Stimulated activated CD4-positive, alpha-beta T cell treated with anti-CD3 and anti-CD28 coated beads, Interleukin-1b, Interleukin-23, amount 100 ng/mL, for 1 hour (primary cell): ENCODE measurements at places on chromosomes 16 and 17.

DNA sequence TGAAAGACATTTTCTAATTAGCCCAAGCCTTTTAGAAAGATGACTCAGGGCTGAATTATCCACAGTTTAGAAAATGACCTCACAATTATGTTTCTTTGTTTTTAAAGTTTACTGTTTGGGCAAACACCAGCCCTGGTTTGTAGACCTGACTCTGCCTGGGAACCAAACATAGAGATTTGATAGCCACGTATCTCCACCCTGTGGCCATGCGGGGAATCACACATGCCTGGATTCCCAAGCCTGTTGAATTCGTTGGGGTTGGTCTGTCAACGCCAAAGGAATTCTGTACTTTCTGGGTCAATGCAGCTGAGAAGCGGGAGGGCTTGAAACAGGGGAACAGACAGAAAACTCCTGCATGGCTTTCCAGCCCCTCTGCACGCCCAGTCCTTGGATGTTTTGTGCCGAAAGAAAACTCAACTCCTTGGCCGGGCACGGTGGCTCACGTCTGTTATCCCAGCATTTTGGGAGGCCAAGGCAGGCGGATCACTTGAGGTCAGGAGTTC is 26.9 kb downstream of the CD300A start:
- peak; percentile 23 for DNase-seq

DNA sequence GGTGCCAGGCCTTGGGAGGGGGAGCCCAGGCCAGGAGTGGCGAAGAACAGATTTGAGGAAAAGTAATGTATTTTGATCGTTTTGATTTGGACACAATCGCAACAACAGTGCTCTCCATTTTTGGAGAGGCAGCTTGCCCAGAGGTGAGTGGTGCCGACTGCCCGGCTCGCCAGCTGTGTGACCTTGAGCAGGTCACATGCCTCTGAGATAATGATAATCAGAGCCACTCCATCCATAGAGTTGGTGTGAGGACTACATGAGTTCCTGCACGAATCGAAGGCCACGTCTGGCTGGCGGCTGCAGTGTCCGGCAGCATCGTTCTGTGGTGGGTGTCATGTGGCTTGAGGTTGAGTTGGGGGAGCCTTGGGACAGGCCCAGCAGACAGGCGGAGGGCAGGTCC is 20.7 kb downstream of the LLGL2 start:
- no peak for DNase-seq

GRCh38 chr16:16988963-16989362 is 481.8 kb downstream of the XYLT1 start:
- DNase-seq = no peak

DNA sequence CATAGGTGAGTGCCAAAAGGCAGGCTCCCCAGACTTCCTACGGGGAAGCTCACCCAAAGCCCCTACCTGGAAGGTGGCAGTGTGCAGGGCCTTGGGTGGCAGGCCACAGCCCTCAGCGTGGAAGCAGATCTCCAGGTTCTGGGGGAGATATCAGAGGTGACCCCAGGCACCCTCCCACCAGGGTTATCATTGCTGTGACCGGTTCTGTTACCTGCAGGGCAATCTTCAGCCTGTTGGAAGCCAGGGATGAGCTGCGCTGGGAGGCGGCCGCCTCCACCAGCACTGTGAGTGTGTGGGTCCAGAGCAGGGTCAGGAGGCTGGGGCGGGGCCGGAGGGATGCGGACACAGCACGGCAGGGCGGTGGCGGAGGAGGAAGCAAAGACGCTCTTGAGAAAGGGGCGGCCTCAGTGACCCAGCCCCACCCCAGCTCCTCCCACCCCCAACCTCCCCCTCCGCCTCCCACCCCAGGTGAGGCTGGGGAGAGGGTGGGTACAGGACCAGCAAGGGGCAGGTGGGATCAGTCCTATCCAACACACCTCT is 13.1 kb downstream of the UNC13D start:
- DNase-seq = no peak

GRCh38 chr17:21539146-21539545 is 153.2 kb upstream of the KCNJ18 start:
- DNase-seq = no peak

GRCh38 chr16:56600398-56600999 is 7.9 kb upstream of the MT2A start:
- no peak for DNase-seq

DNA sequence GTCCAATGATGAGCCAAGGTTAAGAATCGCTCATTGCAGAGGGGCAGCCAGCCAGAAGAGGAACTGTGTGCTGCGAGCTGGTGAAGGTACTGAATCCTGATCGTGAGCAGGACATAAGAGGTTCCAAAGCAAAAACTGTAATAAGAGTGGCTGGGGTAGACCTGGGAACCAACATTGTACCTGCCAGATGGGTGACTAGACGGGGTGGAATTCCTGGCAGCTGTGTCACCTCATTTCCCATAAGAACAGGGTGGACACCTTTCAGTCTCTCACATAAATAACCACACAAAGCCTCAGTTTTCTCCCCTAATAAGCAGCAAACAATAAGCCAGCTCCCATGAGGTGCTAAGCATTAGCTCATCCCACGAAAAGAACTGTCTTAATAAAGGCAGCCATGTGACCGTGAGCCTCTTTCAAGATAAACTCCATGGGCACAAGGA is 290.3 kb downstream of the SOX9 start:
- DNase-seq = no peak

DNA sequence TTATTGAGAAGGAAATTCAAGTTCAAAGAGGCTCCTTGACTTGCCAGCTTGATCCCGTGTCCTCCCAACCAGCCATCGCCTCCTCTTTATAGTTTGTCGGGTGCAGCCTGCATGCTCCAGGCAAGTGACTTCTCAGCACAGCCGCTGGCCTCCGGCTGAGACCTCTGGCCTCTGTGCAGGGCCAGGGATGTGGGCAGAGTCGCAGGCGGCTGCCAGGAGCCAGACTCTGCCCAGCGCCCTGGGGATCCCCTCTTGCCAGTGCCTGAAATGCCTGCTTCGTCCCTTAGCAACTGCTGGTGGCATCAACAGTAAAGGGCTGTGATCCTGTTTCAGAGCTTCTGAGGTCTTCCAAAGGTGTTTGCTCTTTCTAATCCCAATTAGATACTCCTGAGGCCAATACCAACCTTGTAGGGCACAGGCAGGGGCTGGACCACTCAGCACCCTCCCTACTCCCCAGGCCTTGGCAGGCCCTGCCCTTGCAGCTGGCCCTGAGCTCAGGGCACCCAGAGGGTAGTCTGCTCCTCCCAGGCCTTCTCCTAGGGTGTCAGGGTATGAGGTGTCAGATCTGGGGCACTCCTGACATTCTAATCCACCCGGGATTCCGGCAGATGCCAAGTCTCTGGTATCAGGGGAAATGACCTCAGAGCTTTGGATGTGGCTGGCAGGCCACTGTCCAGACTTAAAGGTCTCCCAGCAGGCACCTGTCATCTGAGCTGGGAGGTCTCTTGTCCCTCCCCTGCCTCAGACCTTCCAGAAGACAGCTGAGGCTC is 68.0 kb upstream of the SIAH1 start:
- no peak for DNase-seq

- no peak for DNase-seq
Observed at GRCh38 chr16:29645694-29646187, 17.3 kb upstream of the SPN start.

DNA sequence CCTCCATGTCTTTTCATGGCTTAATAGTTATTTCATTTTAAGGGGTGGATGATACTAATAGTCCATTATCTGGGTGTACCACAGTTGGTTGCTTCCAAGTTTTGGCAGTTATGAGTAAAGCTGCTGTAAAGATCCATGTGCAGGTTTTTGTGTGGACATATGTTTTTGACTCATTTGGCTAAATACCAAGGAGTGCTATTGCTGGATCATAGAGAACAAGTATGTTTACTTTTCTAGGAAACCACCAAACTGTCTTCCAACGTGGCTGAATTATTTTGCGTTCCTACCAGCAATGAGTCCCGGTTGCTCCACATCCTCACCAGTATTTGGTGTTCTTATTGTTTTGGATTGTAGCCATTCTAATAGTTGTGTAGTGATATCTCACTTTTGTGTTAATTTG is 181.9 kb downstream of the SPECC1 start:
- no peak for DNase-seq

DNA sequence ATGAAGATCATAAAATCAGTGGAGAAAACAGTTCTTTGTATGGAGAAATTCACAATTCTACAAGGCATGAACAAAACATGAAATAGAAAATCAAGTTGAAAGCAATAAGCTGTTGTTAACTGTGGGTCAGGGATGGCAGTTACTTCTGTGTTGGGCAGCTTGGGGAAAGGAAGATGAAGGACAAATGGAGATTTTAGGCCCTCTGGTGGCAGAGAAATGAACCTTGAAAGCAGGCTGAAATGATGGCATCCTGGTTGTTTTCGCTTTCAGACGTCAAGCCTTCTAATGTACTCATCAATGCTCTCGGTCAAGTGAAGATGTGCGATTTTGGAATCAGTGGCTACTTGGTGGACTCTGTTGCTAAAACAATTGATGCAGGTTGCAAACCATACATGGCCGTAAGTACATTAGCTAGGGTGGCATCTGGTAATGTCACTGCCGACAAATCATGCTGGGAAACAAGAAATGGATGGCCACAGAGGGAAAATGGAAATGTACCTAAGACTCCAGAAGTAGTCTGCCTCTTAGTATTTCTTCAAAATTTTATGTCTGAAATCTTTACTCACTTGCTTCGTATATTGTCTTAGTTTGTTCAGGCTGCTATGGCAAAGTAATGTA is 108.9 kb downstream of the MAP2K6 start:
- DNase-seq = no peak

GRCh38 chr16:26701243-26701886 is 365.4 kb upstream of the C16orf82 start:
- no peak for DNase-seq

- DNase-seq = no peak
Observed at GRCh38 chr17:77354670-77355455, 214.1 kb downstream of the SEC14L1 start.

GRCh38 chr17:44779211-44780025 is 20.6 kb downstream of the ADAM11 start:
- DNase-seq = peak; percentile 55

DNA sequence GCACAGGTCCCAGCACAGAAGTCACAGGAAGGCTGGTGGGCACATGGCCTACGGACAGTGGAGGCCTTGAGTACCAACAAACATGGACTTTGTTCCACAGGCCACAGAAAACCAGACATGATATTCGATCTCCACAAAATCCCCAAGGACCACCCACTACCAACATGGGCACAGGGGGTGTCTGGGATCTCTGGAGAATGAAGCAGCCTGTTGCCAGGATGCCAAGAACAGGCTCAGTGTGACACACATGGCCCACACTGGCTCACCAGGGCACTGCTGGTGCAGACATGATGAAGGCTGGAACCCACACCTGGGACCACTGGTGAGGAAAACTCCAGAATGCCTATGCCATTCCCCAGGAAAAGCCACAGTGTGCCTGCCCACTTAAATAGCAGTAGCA is 120.2 kb downstream of the C16orf78 start:
- no peak for DNase-seq

- no peak for DNase-seq
Observed at GRCh38 chr17:68295086-68295485, 3.8 kb downstream of the ARSG start.

- DNase-seq = no peak
Observed at GRCh38 chr17:70059071-70059470, 16.0 kb upstream of the KCNJ16 start.

GRCh38 chr16:57038166-57038565 is 48.8 kb downstream of the NLRC5 start:
- DNase-seq = no peak

- no peak for DNase-seq
Observed at GRCh38 chr16:85259832-85260167, 147.5 kb upstream of the CIBAR2 start.

GRCh38 chr16:28202147-28202746 is 9.5 kb downstream of the XPO6 start:
- no peak for DNase-seq

- DNase-seq = peak; percentile 98
Observed at GRCh38 chr17:18038861-18039534, at the start of the genes ATPAF2 and GID4. Gene ATPAF2, minus strand, starts transcription at chr17:18039168. Its CDS starts 155 bp downstream, at chr17:18039013. Gene GID4, plus strand, starts transcription at chr17:18039408. Its CDS starts 57 bp downstream, at chr17:18039465.

DNA sequence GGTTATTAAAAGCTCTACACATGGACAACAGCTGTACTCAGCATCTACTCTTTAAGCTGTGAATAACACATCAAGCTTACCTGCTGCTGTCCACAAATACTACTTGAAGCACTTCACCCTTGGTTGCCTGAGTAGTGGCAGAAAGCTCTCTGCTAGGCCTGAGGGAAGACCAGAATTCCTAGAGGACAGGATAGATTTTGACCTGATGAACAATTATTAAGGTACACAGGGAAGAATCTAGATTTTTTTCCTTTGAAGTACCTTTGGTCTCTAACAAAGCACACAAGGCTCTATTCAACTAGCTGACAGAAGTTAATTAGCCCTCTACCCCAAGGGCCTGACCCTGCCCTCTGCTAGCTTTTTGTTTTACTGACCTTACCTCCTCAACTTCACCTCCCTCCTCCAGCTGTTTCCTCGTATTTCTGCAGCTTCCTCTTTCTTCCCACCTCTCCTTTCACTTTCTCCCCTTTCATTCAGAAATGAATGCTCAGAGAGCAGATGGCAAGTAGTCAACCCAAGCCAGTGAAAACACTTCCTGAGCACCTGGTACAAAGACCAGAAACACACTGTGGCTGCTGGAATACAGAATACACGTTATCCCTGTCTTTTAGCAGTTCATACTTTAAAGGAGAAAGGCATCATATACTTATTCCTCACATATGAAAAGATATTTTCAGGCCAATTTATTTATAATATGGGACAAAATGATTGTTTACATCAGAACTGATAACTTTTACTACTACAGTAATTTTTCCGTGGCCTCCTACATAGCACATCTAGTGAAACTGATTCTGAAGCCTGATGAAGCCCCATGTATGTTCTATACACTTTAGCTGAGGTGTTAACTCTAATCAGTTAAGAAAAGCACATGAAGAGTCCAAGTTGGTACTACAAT is 5.7 kb upstream of the VEZF1 start:
- DNase-seq = no peak

GRCh38 chr17:79410681-79411080 is 200.2 kb downstream of the RBFOX3 start:
- DNase-seq = no peak

DNA sequence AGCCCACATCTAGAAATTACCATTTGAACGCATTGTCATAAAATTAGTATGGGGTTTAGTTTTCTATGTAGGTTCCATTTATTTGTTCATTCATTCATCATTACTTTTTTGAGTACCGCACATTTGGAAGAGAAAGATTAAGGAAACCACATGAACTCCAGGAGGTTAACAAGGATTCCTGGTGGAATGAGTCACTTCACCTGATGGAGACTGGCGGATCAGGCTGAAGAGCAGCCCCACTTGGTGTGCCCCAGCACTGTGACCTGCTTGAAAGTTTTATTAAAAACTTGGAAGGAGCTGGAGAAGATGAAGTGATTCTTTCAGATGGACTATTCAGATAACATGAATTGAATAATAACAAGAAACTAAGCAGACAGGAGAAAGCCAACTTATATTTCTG is 293.6 kb upstream of the CDH11 start:
- DNase-seq = no peak

DNA sequence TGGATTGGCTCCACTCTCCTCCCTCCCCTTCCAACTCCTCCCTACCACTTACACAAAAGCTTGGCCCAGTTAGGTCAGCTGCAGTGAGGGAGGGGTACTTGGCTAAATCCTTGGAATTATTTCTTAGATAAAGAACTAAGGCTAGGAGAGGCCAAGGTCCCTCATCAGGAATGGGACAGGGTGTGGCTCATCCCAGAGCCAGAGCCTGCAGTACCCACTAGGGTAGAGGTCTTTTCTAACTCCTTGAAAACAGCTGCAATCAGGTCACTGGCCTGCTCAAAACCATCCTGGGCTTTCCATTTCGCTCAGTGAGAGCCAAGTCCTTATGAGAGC is 1.9 kb upstream of the SLC46A1 start:
- DNase-seq = no peak
